Ascending aorta (tissue), 2 donors: ENCODE measurements at places on chromosomes 6 and 20. TPM values are rescaled to one million over a fixed set of nuclear protein-coding genes. Genes with fewer than 3 reads are reported as not detected.

Gene GPR6
- total RNA-seq, result not detected

GRCh38 chr6:31556307-31556706 lies 8.9 kb downstream of the NFKBIL1 start:
- peaks cover 17% of the 10 kb centered on the region for H3K36me3 ChIP-seq
- no peak overlapping the region for H3K4me3 ChIP-seq
- H3K4me1 ChIP-seq, result peaks cover 4% of the 10 kb centered on the region
- no peak overlapping the region for H3K27ac ChIP-seq
- H3K27me3 ChIP-seq, result no peaks in the 10 kb centered on the region

Gene DNAH8
- total RNA-seq, result not detected

DNA sequence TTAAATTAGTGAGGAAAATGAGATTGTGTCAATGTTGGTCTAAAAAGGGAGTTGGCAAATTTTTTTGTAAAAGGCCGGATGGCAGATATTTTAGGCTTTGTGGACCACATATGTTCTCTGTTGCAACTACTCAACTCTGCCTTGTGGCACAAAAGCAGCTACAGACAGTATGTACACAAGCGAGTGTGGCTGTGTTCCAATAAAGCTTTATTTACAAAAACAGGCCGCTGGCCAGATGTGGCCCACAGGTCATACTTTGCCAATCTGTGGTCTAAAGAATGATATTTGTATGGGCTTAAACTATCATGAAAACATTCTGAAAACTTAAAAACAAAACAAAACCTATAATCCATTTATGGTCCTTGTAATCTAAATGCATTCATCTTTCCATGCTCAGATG lies 228.3 kb downstream of the CLIC5 start:
- no peak for DNase-seq
- no peaks in the 10 kb centered on the region for H3K27me3 ChIP-seq
- H3K27ac ChIP-seq, result no peak overlapping the region
- H3K4me1 ChIP-seq, result no peaks in the 10 kb centered on the region

DNA sequence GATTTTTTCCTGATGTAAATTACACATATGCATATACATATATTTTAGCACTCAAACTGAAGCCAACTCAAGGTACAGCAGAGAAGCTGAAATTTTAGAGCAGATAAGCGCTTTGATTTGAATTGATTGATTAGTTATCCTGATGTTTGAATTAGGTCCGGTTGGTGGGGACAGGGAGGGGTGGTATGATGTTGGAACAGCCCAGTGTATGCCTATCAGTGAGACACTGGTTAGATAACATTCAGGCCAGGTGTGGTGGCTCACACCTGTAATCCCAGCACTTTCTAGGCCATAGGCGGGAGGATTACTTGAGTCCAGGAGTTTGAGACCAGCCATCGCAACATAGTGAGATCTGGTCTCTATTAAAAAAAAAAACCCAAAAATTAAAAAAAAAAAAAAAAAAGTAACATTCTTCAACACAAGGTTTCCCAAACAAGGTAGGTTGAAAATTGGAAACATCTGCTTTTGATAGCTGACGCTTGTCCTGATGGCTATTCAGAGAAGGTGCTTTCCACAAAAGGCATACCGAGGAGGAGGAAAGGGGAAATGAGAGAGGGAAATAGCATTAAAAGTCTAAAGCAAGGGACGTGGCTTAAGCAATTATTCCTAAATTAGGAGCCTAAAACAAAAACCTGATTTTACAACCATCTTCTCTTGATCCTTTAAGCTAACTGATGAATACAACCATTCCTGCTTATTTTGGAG lies 288.4 kb upstream of the JARID2 start:
- H3K27me3 ChIP-seq, result no peaks in the 10 kb centered on the region
- H3K4me3 ChIP-seq, result no peak overlapping the region
- no peak overlapping the region for H3K27ac ChIP-seq
- no peak for DNase-seq
- no peaks in the 10 kb centered on the region for H3K4me1 ChIP-seq

Gene PNISR
- 60.2 TPM for total RNA-seq

GRCh38 chr20:22581437-22582385 lies 2.7 kb downstream of the FOXA2 start:
- DNase-seq, result no peak
- peaks cover 30% of the 10 kb centered on the region for H3K27me3 ChIP-seq
- no peak overlapping the region for H3K4me3 ChIP-seq
- H3K36me3 ChIP-seq, result no peaks in the 10 kb centered on the region

GRCh38 chr6:96794980-96795379 lies 42.3 kb downstream of the GPR63 start:
- peaks cover 8% of the 10 kb centered on the region for H3K36me3 ChIP-seq
- H3K27me3 ChIP-seq, result no peaks in the 10 kb centered on the region
- H3K4me3 ChIP-seq, result no peak overlapping the region
- no peaks in the 10 kb centered on the region for H3K4me1 ChIP-seq
- DNase-seq, result no peak
- H3K27ac ChIP-seq, result no peak overlapping the region

DNA sequence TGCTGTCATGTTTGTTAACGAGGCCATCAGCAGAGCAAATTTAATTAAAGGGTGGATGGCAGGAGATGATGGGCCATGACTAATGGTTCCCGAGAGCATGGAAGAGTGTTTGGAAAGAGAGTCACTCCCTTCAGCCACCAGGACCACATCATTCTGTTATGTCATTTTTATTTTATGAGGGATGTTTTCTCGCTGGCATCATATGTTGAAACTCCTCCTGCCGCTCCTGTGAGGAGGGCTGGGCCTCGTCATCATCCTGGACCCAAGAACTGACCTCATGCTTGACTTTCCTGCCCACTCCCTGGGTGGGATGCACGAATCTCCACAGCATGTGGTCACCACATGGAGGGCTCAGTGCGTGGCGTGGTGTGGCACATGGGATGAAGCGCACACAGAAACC lies 86.4 kb upstream of the FRMD1 start:
- no peaks in the 10 kb centered on the region for H3K27me3 ChIP-seq
- no peak overlapping the region for H3K27ac ChIP-seq
- no peaks in the 10 kb centered on the region for H3K4me1 ChIP-seq
- no peak overlapping the region for H3K4me3 ChIP-seq
- H3K36me3 ChIP-seq, result no peaks in the 10 kb centered on the region

DNA sequence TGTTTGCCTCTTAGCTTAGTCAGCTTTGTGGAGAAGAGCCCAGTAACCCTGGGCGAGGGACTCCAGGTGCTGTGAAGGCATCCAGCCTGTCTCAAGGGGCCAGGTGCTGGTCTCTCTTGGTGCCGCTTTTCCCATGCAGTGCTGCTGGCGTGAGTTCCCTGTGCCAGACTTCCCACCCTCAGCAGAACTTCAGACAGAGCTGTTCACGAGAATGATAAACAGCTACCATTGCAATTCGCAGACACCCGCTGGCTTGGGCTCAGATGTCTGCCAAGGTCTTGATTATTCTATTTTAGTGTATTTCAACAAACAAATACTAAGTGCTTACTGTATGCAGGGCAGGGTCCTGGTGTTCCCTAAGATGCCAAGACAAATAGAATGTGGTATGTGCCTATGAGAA lies 57.7 kb downstream of the RNF217 start:
- H3K27ac ChIP-seq, result no peak overlapping the region
- H3K4me1 ChIP-seq, result no peaks in the 10 kb centered on the region
- H3K36me3 ChIP-seq, result no peaks in the 10 kb centered on the region
- DNase-seq, result no peak
- H3K4me3 ChIP-seq, result no peak overlapping the region

DNA sequence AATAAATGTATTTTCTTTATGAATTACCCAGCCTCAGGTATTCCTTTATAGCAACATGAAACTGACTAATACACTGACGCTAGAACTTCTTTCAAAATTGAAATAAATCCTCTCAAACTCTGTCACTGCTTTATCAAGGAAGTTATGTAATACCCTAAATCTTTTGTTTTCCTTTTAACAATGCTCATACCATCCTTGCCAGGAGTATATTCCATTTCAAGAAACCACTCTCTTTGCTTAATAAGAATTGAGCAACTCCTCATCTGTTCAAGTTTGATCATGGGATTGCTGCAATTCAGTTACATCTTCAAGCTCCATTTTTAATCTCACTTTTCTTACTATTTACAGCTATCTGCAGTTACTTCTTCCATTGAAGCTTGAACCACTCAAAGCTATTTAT lies 707.6 kb upstream of the MARCKS start:
- H3K36me3 ChIP-seq, result no peaks in the 10 kb centered on the region
- H3K4me3 ChIP-seq, result no peak overlapping the region
- DNase-seq, result no peak
- no peaks in the 10 kb centered on the region for H3K27me3 ChIP-seq

DNA sequence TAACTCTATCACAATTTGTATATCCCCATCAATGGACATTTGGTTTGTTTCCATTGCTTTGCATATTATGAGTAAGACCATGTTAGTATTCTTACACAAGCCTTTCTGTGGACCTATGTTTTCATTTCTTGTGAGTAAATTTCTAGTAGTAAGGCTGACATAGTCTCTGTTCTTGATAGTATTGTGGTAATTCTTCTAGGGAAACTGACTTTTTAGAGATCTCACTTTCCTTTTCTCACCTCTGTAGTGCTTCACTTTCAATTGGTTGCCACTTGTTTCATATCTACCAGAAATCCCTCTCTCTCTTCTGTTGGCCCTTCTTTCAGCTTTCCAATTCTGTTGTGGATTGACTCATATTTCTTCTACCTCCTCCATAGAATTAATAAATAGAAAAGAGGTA lies 8.5 kb downstream of the ISM1 start:
- H3K4me3 ChIP-seq, result no peak overlapping the region
- no peak for DNase-seq
- H3K36me3 ChIP-seq, result no peaks in the 10 kb centered on the region
- no peak overlapping the region for H3K27ac ChIP-seq
- H3K4me1 ChIP-seq, result no peaks in the 10 kb centered on the region

GRCh38 chr6:100161782-100162365 lies 167.9 kb upstream of the MCHR2 start:
- no peak for DNase-seq
- H3K27me3 ChIP-seq, result no peaks in the 10 kb centered on the region
- H3K4me1 ChIP-seq, result no peaks in the 10 kb centered on the region

DNA sequence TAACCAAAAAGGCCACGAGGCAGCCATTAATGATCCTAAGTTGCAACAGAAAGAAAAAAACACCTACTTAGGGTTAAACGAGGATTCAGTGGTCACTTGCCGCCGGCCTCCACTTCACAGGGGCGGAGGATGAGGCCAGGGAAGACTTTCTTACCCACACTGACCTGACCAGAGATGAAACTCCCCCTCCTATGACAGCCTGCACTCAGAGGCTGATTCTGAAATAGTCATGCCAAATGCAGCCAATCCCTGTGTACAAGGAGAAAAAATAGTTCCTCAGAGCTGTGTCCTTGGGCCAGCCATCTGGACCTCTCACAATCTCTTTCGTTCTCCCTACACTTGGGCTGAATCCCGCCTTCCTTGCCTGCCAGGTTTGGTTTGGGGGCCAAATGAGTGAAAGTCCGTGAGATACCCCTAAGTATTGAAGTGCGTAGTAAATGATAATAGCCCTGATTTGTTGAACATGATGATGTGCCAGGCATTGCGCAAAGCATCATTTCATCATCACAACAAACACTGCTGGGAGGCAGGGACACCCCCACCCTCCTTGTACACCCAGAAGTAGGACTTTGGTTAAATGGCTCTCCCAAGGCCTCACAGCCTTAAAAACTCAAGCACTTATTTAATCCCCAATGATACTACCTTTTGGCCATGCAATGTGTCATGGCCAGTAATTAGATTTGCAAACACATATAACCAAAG lies 3.2 kb upstream of the IRF4 start:
- no peak overlapping the region for H3K27ac ChIP-seq
- H3K36me3 ChIP-seq, result no peaks in the 10 kb centered on the region
- no peak overlapping the region for H3K4me3 ChIP-seq
- H3K4me1 ChIP-seq, result no peaks in the 10 kb centered on the region
- DNase-seq, result peak; percentile 44

Gene NEDD9
- total RNA-seq, result 150 TPM

DNA sequence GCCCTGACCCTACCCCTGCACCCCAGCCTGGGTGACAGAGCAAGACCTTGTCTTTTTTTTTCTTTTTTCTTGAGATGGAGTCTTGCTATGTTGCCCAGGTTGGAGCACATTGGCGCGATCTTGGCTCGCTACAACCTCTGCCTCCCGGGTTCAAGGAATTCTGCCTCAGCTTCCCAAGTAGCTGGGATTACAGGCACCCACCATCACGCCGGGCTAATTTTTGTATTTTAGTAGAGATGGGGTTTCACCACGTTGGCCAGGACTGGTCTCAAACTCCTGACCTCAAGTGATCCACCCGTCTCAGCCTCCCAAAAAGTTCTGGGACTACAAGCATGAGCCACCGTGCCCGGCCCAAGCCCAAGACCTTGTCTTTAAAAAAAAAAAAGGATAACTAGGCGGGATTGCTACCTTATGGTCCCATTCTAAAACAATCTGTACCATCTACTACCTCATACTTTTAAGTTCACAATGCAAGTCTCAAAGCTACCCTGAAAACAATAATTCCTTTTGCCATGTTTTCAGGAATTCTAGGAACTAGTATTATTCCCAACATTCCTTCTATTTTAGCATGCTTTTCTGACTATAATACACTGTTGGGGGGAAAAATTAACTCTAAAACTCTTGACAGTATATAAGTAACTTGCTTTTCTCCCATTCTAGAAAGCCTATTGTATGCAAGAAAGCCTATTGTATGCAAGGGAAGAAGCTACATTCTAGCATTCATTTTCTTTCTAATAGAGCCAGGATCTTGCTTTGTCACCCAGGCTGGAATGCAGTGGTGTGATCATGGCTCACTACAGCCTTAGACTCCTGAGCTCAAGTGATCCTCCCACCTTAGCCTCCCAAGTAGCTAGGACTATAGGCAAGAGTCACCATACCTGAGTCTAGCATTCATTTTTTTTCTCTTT lies 6.6 kb downstream of the TUBB start:
- no peaks in the 10 kb centered on the region for H3K4me1 ChIP-seq
- no peak for DNase-seq
- H3K27me3 ChIP-seq, result no peaks in the 10 kb centered on the region

Gene CRISP3
- total RNA-seq, result not detected
